Liver (tissue), 10 donors: ENCODE measurements at places on chromosomes 5 and 9. TPM values are rescaled to one million over a fixed set of nuclear protein-coding genes. Genes with fewer than 3 reads are reported as not detected.

Gene PCSK5
- total RNA-seq, result 0.93 TPM

Gene IL17B
- not detected for total RNA-seq

Gene FOXD4L6
- 0.25 TPM for total RNA-seq

Gene SCGB3A2
- not detected for total RNA-seq

Gene ORM2
- total RNA-seq, result 4,866 TPM

Gene TXNDC8
- not detected for total RNA-seq

Gene DAB2
- total RNA-seq, result 25.6 TPM

DNA sequence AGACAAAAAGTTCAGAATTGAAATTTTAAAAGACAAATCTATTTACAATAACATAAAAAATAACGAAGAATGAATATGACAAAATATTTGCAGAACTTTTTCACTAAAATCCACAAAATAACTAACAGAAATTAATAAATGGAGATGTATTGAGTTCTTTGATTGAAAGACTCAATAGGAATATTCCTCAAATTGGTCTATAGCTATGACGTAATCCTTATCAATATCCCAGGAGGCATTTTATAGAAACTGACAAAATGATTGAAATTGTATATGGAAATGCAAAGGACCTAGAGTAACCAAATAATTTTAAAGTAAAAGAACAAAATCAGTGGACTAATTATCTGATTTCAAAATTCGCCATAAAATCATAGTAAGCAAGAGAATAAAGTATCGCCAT, 328.7 kb downstream of the MED10 start:
- DNase-seq, result no peak

DNA sequence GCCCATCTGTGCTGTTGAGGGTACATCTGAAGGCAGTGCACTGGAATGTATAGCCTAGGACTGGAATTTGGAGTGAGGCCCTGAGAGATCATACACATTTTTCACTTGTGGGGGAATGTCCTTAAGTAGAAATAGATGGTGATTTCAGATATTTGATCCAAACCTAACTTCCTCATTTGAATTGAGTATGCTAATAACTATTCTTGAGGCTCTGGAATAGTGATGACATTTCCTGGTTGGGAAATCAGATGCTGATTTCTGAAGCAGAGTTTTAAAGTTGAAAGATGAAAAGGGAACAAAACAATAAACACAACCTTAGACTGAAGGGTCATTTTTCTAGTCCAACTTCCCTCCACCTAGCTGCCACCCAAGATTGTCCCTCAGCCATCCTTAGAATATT, 163.0 kb upstream of the CCDC152 start:
- no peak for DNase-seq

GRCh38 chr9:108134486-108135128, 645.0 kb upstream of the KLF4 start:
- no peak for DNase-seq

DNA sequence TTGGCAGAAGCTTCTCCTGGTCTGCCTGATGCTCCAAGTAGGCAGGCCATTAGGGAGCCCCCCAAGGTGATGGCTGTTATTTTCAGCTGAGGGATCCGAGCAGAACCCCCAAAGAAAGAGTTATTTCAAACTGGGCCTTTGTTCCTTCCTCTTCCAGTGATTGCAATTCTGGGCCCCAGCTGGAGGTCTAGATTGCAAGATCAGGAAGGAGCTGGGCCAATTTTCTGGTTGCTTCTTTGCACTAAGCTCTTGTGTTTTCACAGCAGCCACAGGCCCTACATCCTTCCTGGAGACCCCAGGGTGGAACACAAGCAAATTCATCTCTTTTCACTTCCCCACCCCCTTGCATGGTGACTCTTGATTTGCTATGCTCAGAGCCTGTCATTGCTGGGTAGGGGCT, 215.0 kb downstream of the SEMA6A start:
- no peak for DNase-seq

GRCh38 chr5:90793183-90793582, 234.6 kb downstream of the ADGRV1 start:
- DNase-seq, result no peak

DNA sequence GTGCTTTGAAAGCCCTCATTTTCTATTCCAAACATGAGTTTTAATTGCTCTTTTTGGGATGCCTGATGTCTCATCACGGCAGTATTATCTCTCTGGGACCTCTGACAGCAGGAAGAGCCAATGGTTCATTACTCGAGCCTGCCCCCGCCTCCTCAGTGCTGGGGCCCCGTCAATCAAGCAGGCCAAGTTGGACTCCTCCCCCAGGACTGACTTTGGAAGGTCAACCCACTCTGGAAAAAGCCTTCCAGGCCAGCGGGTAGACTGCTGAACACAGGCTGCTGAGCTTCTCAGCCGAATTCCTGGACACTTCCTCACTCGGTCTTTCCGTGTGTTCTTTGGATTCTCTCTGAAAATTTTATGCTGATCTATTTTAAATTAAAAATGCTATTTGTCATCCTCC, 9.5 kb upstream of the BARHL1 start:
- no peak for DNase-seq

- DNase-seq, result no peak
These were observed 26.3 kb downstream of the SIL1 start for GRCh38 chr5:139171779-139172404.

DNA sequence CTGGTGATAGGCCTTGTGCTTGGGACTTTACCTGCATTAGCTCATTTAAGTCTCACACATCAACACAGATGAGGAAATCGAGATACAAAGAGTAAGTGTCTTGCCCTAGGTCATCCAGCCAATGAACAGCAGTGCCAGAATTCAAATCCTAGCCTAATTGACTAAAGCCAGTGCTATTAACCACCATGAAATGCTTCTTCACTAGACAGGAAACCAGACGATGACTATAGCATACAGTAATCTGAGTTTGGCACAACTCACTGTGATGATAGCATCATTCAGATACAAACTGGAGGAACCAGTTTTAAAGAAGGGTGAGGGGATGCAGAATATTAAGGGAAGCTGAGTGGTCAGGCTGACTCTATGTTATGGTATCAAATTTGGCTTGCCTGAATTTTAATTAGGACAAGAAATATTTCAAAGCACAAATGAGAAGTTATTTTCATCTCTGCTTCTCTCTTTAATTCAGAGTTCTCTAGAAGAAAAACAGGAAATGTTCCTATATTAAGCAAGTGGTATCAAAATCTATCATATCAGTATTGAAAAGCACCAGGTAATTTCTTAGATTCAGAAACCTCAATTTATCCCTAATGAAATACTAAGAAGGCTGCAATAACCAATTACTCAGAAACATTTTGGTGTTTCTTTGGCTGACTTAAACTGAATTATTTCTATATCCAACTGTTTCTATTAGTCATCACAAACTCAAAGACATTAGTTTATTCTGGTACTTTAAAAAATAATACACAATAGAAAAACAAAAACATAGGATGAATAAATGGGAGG, 147.0 kb upstream of the RASA1 start:
- DNase-seq, result no peak
